ENCODE measurements at places on chromosomes 4 and X.

DNA sequence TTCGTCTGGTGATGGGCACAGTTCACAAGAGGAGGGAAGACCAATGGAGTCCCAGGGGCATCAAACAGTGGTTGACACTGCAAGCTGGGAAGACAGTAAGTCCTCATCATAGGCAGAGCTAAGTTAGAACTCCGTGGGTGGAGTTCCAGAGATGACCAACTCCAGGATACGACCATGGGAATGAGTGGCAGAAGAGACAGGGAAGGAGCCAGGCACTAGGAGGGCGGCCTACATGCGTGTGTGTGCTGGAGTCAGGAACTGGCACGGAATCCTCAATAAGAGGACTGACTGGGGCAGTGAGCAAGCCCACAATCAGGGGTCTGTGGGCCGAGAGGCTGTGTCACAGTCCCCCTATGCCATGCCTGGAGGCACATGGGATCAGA is 30.4 kb upstream of the IRAK1 start:
- DNase-seq = peak; percentile 35

- no peak for DNase-seq
Measured at GRCh38 chr4:53895137-53895536, 169.3 kb downstream of the CHIC2 start.

GRCh38 chrX:108946531-108946930 is 210.2 kb upstream of the IRS4 start:
- no peak for DNase-seq

- peak; percentile 76 for DNase-seq
Measured at GRCh38 chr4:113300471-113300928, 251.0 kb downstream of the ANK2 start.

DNA sequence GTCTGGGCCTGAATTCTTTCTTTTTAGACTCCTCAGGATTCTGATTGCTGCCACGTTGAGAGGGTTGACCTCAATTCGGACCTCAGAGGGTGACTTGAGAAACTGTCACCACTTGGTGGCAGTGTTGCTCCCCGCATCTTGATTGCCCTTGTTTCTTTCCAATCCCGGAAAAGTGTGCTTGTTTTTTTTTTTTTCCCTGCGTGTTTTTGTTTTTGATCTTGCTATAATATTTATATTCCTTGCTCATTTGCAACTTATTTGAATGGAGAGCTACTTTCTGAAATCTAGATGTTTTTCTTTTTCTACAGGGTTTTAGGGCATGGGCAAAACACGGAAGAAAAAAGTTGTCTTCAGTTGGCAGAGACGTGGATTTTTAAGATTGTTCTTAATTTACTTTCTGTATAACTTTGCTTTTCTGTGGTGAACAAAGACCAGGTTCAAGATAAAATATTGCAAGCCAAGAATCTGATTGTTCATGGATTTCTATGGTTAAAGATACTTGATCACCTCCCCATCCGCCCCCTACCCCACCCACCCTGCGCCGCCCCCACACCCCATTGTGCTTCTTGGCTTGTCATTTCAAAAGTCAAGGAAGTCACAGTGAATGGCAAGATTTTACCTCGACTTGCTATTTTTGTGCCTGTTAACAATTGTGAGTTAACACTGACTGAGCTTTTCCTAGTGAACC is 102.0 kb downstream of the PTTG2 start:
- DNase-seq = peak; percentile 82

DNA sequence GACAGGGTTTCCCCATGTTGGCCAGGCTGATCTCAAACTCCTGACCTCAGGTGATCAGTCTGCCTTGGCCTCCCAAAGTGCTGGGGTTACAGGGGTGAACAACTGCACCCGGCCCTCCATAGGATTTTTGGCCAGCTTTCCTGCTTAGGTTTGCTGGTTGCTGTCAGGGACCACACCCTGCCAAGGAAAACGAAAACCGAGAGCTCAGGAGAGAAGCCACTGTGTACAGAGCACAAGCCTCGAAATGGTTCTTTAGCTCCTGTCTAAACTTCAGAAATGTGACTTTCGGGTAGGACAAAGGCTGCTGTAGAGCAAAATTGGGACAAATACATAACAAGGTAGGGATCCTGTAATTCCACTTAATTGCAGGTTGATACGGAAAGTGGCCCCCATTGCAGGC is 146.3 kb upstream of the ATP6AP2 start:
- no peak for DNase-seq

DNA sequence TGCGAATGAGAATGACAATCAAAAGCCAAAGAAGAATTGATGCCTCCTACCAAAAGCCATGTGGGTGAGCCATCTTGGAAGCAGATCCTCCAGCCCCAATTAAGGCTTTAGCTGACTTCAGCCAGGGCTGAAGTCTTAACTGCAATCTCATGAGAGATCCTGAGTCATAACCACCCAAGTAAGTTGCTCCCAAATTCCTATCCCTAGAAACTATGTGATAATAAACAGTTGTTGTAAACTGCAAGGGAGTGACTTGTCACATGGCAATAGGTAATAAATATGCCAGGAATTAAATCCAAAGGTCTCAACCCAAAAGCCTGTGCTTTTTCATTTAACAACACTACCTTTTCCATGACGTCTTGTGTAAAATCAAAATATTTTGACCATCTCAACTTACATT is 154.2 kb upstream of the TBL1X start:
- peak; percentile 32 for DNase-seq

- no peak for DNase-seq
Measured at GRCh38 chr4:18582841-18583240, 561.3 kb upstream of the LCORL start.

DNA sequence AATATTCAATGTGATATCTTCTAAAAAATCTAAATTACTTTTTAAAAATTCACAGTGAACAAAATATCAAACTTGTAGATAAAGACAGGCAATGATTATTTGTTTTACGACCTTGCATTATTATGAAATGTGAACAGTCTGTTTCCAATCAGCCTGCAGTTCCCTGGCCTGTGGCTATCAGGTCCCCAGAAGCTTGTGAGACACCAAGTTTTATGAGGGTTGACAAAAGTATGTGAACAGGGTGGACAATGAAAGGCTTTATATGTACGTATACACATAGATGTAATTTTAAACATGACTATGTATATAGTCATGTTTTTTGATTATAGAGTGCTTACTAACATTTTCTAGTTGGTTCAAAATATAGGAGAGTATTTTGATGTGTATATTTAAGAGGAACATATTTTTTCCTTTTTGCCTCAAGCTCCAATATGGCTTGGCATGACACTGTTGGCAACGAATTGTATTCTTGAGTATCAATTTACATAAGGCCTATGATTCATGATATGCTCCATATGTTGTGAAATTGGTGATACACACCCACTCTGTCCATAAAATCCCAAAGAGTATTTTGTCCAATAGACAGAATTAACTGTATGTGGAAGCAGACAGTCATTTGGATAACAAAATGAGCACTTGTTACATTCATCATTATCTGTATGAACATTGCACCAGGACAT is 55.7 kb downstream of the BTC start:
- no peak for DNase-seq

GRCh38 chrX:20312018-20312417 is 45.3 kb upstream of the RPS6KA3 start:
- no peak for DNase-seq

DNA sequence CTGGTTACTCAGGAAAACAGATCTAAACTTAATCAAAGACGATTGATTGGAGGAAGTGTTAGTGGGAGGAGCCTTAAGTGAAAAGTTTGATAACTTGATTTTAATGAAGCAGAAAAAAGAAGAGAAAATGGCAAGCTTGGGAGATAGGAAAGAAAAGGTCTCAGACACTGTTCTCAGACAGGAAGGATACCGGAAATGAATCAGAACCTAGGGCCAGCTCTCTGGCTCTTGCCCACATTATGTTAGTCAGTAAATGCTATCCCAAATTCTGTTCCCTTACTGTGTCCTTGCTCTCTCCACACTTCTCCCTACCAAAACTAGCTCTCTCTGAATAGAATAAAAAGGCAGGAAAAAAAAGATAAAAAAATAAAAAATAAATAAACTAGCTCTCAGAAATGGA is 48.6 kb upstream of the TMEM164 start:
- DNase-seq = peak; percentile 39

DNA sequence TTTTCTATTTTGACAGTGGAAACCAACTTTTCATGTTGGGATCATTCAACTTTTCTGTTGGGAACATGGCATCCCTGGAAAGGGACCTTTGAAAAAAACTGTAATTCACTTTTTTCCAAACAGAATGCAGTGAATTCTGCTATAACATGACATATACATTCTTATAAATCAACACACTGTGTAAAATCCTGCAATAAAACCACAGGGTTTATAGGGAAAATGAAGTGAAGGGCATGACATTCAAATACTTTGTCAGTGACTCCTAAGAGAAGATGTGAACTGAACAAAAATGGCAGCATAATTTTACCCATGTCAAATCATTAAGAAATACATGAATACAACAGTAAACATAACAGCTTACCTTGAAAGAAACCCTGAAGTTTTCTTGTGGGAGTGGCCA is 264.5 kb upstream of the ANKRD50 start:
- no peak for DNase-seq

Data from AG20443 (cell line).